HTR-8/SVneo (cell line): ENCODE measurements at places on chromosomes 11 and 22.
A peak's percentile ranks its signal among the peaks of the same experiment; 100 is the strongest.

DNA sequence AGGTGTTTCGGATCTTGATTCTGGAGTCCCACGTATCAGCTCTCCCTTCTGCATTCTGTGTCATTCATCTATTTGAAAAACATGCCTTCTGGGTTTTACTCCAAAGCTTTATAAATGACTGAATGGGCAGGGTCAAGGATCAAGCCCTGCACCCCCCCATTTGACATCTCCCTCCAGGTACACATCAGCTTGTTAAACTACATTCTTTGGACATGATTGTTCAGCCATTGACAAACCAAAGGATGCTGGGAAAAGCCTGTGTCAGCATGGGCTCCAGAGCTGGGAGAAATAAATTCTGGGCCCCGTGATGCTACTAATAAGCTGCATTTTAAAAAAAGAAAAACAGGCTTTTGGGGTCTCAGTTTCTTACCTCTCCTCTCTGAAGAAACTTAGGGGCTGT, 103.7 kb downstream of the DSCAML1 start:
- no peak for DNase-seq

DNA sequence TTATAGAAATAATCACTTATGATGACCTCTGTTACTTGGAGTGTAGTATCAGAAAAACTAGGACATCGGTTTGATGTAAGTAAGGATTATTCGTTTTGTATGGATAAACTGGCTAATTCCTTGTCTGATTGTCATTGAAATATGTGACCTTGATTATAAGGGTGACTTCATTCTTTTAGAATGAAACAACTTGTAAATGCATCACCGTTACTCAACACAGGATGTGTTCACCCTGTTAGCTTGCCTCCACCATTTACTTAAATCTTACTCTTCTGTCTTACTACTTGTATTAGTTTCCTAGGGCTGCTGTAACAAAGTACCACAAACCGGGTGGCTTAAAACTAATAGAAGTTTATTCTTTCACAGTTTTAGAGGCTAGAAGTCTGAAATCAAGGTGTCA, 7.9 kb downstream of the SFI1 start:
- DNase-seq, result no peak

DNA sequence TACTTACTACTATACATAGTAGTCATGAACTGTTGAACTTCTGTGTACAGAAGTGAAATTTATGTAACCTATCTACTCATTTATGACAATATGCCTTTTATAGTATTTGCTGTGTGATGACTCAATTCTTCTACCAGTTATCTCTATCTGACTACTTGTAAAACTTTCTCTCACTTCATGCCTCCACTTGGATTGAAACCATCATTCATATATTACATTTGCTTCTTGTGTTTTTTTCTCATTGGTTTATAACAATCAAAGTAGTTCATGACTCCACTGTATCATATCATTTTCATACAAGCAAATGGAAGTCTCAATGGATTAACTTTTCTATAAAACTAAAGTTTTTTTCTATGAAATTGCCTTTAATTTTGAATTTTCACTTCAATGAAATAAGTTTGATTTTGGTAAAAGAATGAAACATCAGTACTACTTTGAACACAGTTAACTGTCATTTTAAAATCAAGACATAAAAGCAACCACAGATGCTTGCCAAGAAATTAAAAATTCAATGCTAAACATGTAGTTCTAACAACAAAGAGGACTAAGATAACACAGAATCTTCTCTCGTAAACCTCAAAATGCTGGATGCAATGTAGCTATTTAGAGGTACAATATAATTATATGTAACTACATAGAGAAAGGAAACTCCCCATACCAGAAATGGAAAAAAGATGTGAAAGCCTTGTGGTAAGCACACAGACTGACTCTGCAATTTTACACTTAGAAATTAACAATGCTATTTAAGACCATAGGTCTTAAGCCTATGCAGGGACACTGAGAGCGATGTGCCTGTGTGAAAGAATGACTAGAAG, 27.6 kb upstream of the EXPH5 start:
- DNase-seq, result no peak

DNA sequence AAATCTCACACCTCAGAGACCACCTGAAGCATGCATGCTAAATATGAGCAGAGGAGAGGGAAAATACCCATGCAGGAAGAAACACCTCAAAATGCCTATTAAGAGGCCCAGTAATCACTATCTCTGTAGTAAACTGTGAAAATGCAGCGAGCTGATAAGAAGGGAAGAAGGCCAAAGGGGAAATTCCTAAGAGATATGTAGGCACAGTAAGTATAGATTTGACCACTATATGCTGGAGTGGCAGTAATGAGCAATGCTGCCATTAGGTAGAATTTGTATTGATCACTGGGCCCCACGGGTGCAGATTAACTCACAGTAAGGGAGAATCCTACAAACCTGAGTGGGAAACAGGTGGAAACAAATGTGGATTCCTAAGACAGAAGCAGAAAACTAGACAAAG, 1813.1 kb upstream of the RAG2 start:
- no peak for DNase-seq

GRCh38 chr22:19706661-19707151, 7.6 kb upstream of the SEPTIN5 start:
- DNase-seq, result no peak

DNA sequence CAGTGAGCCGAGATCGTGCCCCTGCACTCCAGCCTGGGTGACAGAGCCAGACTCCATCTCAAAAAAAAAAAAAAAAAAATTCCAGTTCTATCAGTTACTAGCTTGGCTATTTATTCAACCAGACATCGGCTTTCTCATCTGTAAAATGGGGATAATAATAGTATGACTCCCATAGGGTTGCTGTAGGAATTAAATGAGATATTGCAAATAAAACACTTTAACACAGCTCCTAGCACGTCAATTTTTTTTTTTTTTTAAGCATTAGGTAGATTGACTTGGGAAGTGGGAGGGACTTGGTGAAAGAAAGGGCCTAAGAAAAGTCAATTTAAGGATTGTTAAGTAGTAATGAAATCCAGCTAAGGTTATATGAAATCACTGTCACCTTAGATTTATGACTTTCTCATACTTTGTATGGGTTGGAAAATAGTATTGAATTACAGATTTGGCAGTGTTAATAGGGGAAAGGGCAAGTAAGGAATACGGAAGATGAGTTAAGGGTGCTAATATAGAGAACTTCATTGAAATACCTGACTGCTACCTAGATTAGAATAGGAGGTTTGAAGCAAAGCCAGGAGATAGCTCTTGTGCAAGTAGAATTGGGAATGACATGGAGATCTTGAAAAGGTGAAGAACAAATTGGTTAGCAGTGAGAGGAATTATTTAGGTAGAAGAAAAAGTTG, 28.8 kb downstream of the BIRC2 start:
- DNase-seq, result no peak

GRCh38 chr22:35678836-35679235, 30.6 kb downstream of the APOL6 start:
- DNase-seq, result no peak

GRCh38 chr11:69244266-69244665, 49.7 kb upstream of the MYEOV start:
- no peak for DNase-seq

DNA sequence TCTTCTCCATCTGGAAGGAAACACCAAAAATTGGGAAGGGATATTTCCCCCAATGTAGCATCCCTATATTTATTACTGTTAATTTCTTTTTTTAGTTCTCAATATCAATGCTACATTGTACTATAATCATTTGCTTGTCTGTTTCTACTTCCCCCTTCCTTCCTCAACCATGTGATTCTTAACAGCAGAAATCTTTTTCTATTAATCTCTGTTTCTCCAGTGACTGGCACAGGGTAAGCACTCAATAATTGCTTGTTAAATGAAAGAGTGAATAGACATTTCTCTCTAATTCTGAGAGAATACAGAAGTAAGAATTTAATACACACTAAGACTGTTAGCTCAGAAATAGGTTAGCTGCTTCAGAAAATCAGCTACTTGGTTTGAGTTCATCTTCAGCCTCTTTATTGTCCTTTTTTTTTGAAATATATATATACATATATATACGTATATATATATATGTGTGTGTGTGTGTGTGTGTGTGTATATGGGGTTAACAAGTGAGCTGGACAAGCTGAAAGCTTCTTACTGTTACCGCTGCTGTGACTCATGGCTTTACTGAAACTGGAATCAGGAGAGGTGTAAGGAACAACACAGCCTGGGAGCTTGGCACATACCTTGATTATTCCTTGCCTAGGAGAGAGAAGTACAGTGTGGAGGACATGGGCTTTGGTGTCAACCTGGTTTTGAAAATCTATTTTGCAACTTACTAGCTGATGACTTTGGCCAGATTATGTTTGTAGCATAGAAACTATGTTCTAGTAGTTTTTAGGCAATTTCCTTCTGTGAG, 26.2 kb upstream of the PDE3B start:
- DNase-seq, result no peak

- no peak for DNase-seq
Observed at GRCh38 chr11:34957206-34957605, 40.8 kb downstream of the PDHX start.

GRCh38 chr11:71499125-71499524, 27.9 kb upstream of the KRTAP5-7 start:
- no peak for DNase-seq

DNA sequence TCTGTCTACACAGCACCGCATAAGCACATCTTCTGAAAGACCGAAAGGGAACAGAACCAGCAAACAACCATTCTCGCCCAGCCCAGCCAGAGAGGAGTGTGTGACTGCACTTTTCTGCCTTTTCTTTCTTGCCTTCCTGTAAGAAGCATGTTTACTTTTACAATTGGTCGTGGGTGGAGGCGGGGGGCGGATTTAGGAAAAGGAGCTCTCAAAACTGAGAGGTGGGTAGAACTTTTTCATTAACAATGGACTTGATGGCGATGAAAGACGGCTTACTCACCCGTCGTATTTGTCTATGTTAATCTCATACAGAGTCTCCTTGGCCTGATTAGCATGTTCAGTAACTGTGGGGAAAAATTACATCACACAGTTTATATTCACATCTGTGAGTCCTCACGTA, 27.2 kb downstream of the CERK start:
- DNase-seq, result no peak

DNA sequence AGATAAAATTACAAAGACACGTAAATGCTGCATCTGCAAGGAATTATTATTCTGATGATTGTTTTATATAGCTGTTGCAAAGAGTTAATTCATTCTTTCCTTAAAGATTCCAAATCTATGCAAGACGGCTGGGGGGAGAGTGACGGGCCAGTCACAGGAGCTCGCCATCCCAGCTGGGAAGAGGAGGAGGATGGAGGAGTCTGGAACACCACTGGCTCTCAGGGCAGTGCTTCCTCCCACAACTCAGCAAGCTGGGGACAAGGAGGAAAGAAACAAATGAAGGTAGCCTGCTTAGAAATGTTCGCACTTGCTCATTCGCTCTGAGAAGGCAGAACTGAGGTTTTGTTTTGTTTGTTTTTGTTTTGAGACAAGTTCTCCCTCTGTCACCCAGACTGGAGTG, 73.0 kb upstream of the ADSL start:
- no peak for DNase-seq

- DNase-seq, result peak; percentile 30
Observed at GRCh38 chr11:27497284-27497866, 9.2 kb downstream of the LIN7C start.

DNA sequence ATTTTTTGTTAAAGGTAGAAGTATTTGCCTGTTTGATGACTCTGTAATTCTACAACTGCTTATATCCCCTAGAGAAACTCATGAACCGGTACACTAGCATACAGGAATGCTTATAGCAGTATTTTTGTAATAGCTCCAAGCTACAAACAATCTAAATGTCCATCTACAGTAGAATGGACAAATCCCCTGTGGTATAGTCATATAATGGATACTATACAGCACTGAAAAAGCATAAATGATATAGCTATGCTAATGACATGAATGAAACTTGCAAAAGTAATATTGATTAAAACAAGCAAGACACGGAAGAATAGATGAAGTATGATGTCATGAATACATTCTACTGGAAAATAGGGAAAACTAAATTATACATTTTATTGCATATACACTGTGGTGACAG, 142.9 kb downstream of the CEP164 start:
- no peak for DNase-seq

- DNase-seq, result peak; percentile 45
Observed at GRCh38 chr11:122882857-122883645, 492 bp downstream of the JHY start.

GRCh38 chr11:34859496-34859895, 56.7 kb downstream of the APIP start:
- no peak for DNase-seq

- DNase-seq, result no peak
Observed at GRCh38 chr11:96396637-96397036, 6.8 kb downstream of the JRKL start.
